ENCODE measurements at places on chromosomes 12 and 14.

GRCh38 chr14:86892152-86892956 is 1100.6 kb downstream of the GALC start:
- no peak for DNase-seq

DNA sequence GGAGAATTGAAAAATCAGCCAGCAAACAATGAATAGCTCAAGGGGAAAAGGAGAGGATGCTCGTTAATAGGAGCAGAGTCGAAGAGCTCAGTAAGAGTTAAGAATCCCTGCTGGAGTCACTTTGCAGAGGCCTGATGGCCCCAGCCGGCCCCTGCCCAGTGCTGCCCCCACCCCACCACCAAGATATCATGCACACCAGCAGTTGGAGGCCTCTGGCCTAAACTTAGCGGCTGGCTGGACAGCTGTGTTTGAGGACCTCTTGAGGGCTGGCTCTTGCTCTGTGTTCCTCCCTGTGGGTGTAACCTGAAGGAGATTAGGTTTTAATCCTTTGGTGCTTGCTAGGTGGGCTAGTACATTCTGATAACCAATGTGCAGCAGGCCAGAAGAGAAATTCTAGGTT is 142.0 kb downstream of the PLXNC1 start:
- no peak for DNase-seq

- DNase-seq, result no peak
Observed at GRCh38 chr12:12503384-12504078, 59.1 kb downstream of the DUSP16 start.

GRCh38 chr14:25092258-25092740 is 42.4 kb upstream of the STXBP6 start:
- DNase-seq, result no peak

DNA sequence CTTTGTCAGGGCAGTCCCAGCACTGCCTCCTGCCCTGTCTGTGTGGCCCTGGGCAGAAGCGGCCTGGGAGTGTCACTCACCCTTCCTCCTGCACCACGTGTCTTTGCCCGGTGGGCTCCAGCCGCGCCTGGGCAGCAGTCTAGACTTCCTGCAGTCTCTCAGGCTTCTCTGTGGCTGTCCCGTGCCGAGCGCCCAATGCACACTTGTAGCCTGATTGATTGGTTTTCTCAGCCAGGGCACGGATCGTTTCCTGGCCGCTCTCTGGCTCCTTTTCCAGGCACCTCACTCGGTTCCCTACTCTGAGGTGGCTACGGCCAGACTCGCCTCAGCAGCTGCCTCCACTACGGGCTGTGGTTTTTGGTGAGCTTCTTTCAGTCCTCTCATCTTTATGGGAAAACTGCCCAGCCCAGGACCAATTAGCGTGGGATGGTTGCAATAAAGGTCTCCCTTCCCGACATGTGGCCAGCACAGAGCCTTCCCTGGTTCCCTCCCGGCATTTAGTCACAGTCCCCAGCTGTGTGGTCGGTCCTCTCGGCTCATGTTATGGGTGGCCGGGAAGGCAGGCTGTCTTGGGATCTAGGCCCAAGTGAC is 133.1 kb downstream of the CACNA1C start:
- DNase-seq, result no peak

DNA sequence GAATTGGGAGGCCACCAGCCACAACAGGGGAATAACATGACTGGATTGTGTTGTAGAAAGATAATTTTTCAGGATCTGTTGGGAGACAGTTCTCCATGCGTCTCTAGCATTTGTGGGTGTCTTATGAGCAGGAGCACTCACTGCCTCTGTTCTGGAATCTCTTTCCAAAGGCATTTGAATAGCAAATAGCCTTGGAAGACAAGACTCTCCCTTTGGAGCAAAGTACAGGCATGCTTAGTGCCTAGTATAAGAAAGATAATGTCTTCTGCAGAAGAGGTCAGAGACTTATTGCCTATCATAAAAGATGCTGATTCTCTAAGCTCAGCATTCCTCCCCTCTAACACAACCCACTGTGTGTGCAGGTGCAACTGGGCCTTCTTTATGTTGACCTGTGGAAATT is 58.3 kb downstream of the VCPKMT start:
- no peak for DNase-seq
